Left colon (tissue), 2 donors: ENCODE measurements at places on chromosomes 1 and 21. TPM values are rescaled to one million over a fixed set of nuclear protein-coding genes. Genes with fewer than 3 reads are reported as not detected.

GRCh38 chr1:74504933-74505512 lies 7.4 kb downstream of the LRRC53 start:
- no peak for DNase-seq

DNA sequence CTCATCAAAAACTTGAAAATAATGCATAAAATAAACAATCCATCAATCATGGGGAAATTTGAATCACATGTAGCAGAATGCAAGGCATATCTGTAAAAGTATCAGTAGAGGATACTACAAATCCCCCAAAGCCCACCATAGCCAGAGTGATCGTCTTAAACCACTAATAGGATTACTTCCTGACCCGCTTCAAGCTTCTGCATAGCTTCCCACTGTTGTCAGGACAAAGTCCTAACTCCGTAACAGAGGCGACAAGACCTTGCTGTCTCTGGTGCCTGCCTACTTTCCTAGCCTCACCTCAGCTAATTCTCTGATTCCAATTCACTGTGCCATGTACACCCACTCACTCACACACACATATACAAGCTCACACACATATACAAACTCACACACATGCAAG lies 161.2 kb upstream of the NFIA start:
- no peak for DNase-seq

GRCh38 chr1:220278991-220279390 lies 6.7 kb upstream of the RAB3GAP2 start:
- no peak for DNase-seq

DNA sequence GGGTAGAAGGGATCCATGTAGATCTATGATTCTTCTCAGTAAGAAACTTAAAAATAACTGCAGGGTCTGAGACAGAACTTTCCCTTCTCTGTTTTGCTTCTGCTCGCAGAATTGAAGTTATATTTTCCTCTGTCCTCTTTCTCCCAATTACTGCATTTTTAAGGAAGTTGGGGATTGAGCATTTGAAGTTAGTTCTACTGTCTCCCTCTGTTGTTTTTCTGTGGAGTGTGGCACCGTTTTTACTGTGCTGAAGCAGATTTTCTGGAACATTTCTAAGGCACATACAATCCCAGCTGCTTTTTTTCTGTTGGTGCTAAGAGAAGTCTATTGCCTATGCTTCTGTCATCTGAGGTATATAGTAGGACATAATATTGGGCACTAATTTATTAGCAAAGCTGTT lies 43.3 kb downstream of the RASAL2 start:
- DNase-seq = no peak

- no peak for DNase-seq
Measured at GRCh38 chr1:93839307-93839706, 39.7 kb downstream of the DNTTIP2 start.

DNA sequence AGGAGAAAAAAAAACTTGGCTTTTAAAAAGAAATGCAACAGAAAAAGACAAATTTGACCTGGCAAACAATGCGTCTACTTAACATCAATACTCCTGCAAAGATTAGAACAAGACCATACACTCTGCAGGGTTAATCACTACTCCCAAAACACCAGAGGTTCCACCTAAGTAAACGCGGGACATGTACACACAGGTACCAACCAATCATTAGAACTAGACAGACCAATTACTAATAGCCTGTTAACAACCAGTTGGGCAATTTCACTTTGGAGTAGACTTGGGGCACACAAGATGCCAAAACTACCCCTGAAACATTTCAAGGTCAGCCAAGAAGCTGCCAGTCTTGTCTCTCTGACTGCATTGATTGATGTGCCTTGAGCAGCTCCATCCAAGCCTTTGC lies 125.8 kb downstream of the RRAGC start:
- DNase-seq = no peak

- DNase-seq = no peak
Measured at GRCh38 chr1:228781161-228781808, 46.0 kb downstream of the RHOU start.

DNA sequence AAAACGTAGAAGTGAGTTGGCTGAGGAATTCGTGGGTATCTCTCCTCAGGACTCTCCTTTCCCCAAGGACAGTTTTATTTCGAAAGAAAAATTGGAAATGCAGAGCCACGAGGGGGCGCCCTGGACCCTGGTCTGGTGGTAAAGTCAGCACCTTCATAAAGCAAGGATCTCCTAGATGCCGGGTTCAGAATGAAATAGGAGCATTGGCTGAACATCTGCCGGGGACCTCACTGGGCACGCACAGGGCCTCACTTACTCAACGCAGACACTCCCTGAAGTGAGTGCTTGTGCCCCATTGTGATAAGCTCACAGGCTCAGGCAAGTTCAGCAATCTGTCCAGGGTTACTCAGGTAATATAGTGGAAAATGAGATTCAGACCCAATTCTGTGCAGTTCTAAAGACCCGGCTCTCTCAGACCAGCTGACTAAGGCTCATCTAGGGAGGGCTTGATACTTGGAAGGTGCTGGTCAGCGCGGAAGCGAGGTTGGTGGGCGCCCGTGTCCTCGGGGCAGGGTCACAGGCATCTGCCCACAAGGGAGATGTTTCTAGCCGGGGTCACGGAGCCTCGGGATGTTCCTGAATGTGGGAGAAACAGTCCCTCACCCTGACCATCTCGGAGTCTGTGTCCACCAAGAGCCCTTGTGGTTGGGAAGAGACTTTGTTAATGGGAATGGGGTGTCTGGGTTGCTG lies 55.7 kb upstream of the ETV3 start:
- DNase-seq = no peak

- no peak for DNase-seq
Measured at GRCh38 chr1:15233689-15234088, 13.3 kb upstream of the FHAD1 start.

DNA sequence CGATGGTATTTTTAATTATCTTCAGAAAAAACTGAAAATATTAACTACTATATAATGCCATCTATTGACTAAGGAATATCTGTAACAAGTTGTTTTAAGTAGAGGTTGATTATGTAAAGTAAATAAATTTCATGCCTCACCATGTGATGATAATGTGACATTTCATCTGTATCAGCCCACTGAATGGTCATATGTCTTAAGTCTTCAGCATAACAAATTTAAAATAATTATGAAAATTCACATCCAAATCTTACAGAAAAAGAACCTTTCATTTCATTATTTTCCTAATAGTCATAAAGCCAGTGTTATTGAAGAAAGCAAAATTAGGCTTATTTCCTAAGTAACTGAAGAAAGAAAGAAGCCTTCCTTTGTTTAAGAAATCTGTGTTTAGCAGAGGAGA lies 72.6 kb downstream of the ITGB3BP start:
- no peak for DNase-seq

DNA sequence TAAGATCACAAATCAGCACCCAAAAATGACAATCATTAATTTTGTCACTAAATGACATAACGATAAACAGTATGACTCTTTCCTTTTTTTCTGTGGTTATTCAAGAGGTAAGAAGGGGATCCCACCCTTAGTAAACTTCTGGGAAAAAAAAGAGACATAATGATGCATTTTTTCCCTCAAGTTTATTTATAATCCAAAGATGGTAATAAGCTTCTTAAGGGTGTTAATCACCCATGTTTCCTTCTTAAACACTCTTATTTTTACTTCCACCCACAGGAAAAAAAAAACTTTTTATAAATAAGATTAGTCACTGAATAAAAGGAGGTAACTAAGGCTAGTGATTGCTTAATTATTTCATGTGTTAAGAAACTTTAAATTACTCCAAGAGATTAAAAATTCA lies 24.7 kb downstream of the RGS1 start:
- no peak for DNase-seq

DNA sequence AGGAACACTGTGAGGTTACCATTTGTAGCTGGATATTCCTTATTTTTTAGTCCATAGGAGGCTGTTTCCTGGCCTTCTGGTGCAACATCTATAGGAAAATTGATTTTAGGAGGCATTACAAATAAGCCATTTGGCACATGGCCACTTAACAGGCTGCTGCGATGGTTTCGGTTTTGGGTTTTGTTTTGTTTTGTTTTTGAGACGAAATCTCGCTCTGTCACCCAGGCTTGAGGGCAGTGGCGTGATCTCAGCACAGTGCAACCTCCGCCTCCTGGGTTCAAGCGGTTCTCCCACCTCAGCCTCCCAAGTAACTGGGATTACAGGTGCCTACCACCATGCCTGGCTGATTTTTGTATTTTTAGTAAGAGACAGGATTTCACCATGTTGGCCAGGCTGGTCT lies 20.1 kb upstream of the LRRC8D start:
- DNase-seq = no peak

- DNase-seq = no peak
Measured at GRCh38 chr21:27694667-27695066, 727.8 kb upstream of the ADAMTS5 start.

GRCh38 chr1:232622378-232622777 lies 7.6 kb downstream of the SIPA1L2 start:
- peak; percentile 52 for DNase-seq

DNA sequence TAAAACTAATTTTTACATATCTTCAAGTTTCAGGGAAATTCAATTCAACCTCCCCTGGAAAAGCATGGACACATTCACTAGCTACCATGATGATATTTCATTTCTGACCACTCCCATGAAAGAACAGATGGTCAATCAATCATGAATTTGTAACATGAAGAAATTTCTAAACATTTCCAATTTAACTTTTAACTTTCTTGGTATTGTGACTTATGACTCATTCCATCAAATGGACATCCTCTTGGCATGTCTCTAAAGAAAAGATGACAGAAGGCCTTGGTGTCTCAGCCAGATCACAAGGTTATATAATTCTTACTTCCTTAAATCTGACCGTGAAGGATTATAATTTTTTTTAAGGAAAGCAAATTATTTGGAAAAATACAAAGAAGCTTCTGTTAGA lies 10.5 kb upstream of the MCOLN3 start:
- no peak for DNase-seq

DNA sequence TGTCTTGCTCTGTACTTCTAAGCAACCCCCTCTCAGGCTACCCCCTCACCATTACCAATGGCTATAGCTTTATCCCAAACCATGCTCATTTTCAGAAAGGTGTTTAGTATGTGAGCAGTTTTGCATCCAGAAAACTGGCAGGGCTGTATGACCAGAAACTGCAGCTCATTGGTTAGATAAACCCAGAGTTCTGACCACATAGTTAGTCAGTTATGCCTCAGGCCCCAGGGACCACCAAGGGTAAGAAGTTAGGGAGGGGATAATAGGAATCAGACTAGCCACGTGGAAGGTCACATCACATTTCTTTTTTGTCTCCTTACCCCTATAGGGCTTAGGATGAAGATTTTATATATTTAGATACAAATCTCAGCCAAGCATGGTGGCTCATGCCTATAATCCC lies 1.2 kb downstream of the ITGA10 start:
- DNase-seq = no peak

- DNase-seq = no peak
Measured at GRCh38 chr1:73359001-73359400, 839.0 kb downstream of the LRRIQ3 start.

GRCh38 chr1:206685769-206686477 lies 1.2 kb downstream of the MAPKAPK2 start:
- no peak for DNase-seq

- peak; percentile 37 for DNase-seq
Measured at GRCh38 chr21:34367320-34367935, 3.6 kb downstream of the KCNE2 start.

DNA sequence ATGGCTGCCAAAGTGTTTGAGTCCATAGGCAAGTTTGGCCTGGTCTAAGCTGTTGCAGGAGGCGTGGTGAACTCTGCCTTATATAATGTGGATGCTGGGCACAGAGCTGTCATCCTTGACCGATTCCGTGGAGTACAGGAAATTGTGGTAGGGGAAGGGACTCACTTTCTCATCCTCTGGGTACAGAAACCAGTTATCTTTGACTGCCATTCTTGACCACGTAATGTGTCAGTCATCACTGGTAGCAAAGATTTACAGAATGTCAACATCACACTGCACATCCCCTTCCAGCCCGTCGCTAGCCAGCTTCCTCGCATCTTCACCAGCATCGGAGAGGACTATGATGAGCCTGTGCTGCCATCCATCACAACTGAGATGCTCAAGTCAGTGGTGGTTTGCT lies 215.8 kb upstream of the JUN start:
- no peak for DNase-seq

DNA sequence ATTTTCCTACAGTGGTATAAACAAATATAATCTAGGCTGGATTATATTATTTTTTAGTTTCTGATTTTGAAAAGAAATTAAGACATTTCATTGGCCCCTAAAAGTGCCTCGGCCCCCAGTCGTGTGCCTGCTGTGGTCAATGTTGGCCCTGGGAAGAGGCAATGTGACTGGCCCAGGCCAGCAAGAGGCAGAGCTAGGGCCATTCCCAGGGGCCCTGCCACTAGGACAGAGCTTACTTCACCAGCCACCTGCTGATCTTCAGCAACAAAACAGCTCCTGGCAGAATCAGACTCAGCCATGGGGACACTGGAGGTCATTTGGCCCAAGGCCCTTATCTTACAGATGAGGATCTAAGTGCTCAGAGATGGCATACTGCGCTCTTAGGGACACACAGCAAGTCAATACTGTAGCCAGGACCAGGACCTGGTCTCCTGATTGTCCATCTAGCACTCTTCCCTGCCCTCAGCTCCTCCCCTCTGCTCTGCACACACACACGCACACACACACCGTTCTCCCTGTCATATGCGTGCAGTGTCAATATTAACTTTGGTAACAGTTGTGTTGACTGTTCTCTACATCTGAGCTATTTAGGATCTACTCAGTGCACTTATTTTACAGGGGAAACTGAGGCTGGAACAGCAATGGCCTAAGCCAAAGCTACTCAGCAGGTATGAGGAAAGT lies 16.6 kb upstream of the KLHDC7A start:
- peak; percentile 68 for DNase-seq

DNA sequence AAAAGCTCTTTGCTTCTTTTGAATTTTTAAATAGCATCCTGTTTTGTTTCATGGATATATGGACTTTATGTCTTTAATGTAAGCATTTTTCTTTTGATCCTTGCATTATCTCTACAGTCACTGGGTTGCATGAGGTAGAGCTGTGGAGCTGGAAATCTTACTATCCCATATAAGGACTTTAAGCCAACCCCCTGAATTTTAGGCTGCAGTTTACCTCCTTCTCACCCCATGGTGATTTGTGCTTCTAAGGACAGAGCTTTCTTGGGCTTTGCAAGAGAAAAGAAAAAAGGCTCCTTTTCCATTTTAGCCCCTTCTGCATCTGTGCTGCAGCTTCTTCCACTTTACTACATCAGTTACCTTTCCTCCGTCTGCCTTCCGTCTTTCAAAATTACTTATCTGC lies 373.8 kb downstream of the HHAT start:
- no peak for DNase-seq

The IGSF5 gene
- 0.70 TPM for total RNA-seq

The IRF6 gene
- total RNA-seq = 92.8 TPM

The OR2L2 gene
- 0.15 TPM for total RNA-seq

The FMOD gene
- 29.6 TPM for total RNA-seq

The SPRR4 gene
- not detected for total RNA-seq
